Urinary bladder (tissue), 4 donors: ENCODE measurements at places on chromosomes 6 and 20.
A peak's percentile ranks its signal among the peaks of the same experiment; 100 is the strongest.

- peak; percentile 33 for DNase-seq
These were observed 261.2 kb downstream of the FOXC1 start for GRCh38 chr6:1870932-1871331.

DNA sequence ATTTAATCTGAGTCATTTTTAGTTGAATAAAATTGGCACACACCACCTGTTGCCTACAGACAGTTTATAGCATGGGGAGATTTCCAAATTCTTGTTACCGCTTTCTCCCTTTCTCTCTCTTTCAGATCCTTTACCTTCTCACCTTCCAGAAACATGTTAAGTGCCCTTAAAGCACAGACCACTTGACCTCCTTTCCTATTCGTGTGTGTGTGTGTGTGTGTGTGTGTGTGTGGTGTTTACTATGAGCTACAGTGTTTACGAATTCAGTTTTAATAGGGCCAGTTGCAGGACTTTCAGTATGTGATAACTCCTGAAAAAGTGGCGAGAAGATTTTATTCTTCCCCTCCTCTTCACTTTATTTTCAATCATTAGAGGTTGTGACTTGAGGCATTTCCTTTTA, 258.1 kb downstream of the BMP2 start:
- no peak for DNase-seq

DNA sequence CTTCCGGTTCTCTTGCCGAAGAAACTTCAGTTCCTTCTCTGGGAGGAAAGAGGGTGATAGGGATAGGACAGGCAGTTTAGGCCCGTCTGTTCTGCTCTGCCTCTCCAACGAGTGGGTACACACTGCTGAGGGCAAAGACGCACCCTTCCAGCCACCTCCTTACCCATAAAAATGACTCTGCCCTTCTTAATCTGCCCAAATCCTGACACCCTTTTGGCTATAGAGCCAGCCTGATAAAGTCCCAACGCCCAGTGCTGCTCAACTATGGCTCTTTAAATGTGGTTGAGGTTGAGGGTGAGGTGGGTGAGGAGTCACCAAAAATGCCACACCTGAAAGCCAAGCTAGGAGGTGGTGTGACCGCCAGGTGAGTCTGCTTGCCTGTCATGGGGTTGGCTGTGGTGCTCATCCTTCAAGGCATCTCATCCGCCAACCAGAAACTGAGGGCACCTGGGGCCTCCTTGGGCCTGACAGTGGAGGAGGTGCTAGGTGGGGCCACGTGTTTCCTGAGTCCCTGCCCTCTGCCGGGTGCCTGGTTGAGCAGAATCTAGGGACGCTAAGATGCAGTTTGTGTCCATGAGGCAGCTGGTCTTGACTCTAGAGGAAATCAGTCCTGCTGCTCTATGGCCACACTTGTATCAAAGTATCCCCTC, 16.3 kb downstream of the CCDC167 start:
- no peak for DNase-seq

DNA sequence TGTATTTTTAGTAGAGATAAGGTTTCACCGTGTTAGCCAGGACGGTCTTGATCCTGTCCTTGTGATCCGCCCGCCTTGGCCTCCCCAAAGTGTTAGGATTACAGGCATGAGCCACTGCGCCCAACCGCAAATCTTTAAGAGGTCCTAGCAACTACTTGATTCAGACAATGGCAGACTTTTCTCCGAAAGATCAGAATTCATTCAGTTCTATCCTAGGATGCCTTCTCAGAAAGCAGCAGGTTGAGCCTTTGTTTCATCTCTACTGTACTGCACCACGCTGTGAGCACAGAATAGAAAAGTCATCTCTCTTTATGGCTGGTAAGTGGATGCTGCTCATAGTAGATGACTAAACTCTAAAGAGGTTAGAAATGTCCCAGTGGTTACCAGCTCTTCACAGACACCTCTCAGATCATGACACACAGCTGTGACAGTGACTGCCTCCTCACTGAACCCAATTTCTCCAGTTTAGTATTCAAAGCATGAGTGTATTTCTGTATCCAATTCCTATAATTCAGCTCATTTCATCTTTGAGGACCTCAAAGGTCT, 6.0 kb upstream of the HSF2 start:
- DNase-seq, result no peak

DNA sequence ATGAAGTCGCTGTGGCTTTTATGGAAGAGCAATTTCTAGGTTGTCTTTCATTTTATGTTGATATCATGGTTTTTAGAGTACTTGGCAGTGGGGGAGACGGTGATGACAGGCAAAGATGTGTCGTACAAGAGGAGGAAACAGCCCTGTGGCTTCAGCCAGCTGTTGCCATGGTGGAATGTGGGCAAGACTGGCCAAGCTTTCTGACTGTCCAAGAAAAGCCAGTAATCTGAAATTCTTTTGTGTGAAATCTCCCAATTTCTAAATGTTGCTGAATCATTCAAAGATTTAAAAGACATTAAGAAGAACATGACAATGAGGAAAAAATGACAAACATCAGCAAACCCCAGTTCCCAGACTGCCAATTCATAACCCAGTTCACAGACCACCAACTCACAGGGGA, 23.1 kb downstream of the PFDN4 start:
- DNase-seq, result no peak

DNA sequence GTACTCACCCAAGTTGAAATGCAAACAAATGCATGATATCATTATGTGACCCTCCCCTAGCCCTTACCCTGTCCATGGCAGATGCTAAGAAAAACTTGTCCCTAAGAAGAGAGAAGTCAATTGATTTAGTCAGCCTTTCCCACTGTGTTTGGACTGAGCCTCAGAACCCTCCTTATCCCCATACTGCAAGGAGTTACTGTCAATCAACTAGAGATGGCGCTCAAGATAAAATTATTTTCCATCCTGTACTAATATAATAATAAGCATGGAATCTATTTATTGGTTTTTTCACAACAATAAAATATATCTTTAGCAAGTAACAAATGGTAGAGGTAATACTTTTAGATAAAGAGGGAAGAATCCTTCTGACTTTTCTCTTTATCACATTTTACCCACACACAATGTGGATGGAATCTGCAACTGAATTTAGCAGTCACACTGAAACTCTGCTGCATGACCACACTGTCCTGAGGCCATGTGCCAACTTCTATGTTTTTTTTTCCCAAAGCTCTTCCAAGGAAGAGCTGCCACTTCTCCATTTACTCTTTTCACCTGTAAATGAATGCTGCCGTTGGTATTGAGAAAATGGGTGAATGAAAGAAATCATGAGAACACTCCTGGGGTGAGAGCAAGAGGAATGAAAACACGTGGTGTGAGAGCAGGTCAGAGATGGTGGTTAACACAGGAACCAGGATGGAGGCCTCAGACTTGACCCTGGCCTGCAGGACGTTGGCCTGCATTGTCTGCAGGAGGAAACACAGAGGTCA, 10.5 kb downstream of the NT5E start:
- DNase-seq, result no peak

DNA sequence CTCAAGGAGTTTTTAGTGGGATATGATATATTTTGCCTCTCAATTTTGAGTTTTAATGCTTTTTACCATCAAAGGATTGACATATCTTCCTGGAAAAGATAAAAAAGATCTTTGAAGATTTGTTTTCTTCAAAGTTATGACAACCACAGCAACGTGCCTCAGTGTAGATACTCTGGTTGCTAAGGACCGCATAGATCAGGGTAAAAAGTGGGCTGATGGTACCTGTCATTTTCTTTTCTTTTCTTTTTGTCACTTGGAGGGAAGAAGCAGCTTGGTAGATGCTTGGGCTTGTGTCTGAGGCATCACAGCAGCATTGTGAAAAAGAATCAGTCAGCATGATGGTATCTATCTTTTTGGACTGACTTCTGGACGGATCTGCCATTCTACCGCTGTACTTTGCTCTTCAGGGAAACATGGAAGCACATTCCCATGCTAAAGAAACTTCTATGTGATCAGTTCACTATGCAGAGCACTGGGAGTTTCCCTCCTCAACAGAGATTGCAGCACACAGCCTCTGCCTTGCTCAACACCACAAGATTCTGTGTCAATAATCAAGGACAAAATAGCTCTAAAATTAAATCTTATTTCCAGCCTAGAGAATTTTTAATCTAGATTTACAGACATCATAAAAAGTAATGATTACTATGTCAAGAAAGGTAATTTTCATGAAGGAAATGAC, 54.8 kb upstream of the SGK1 start:
- no peak for DNase-seq

DNA sequence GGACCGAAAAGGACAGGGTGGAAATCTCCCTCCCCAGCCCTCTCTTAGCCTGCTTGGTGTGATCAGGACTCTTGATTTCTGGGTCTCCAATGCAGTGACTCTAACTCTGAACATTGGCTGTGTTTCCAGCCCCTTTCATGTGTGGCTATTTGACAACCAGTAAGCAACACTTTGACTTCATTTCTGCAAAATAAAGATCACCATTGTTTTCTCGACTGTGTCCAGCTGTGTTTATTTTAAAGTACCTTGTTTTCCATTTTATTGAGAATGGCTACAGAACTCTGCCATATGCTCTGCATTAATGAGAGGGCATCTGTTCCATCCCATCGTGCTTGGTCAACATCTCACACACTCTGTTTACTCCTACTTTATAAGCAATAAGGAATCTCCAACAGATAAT, 60.9 kb upstream of the TAGAP start:
- DNase-seq, result no peak

DNA sequence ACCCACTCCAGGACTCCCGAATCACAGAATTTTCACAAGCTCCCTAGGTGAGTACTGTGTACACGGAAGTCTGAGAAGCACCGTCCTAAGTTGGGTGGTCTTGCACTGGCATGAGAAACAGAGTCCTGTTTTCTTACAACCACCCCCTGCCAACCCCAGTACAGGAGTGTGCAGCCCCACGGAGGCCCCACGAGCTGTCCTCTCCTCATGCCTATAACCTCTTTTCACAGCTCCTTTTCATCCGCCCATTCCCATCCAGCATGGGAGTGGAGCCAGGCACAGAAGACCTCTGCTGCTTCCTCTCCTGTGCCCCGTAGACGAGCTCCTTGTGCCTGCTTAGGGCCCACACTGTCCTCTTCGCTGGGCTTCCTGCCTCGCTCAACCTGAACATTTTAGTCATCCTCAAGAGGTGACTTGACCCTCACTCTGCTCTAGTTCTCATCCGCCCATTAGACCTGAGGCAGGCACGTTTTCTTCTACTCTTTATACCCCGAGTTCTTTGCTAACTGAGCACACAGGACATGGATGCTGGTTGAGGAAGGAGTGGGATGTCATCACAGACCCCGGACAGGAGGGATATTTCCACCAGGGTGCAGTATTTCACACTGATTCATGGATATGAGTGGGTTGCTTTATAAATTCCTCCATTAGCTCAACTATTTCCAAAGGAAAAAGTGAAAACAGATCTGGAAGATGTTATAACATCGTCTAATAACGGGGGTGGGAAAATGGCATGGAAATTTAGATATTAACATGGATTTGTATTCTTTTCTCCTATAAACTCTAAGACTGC, 160.5 kb downstream of the TTLL2 start:
- no peak for DNase-seq

- no peak for DNase-seq
These were observed 5.2 kb downstream of the TFAP2C start for GRCh38 chr20:56634307-56634706.

DNA sequence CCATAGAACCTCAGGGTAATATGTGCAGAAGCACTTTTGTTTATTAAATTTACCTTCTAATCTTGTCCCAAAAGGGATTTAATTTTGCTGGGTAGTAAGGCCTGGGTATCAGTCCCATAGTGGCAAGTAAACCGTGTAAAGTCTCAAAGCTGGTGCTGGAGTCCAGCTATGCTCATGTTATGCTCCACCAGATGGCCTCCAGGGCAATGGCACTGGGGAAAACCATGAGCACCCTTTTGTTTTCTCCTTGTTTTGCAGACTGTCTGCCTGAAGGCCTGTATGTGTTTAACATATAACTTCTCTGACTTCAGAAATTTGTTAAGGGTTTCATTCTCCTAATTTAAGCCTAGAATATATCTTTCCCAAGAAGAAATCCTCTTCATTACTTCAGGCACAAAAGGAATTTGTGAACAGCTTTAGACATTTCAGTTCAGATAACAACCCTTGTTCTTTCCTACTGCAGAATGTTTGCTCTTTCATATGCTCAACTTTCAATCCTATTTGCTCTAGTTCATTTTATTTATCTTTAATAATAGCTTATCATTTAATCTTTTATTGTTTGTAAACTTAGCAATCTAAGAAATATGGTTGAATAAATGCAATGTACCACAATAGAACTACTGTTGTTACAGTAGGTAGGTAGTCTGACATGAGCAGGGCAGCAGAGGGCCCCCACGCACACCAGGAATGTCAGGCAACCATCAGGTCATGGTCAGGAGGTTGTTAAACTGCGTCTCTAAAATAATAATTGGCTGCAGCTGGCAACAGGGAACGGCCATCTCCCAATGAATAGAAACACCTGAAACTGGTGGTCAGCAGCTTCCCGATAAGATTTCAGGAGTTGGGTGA, 162.8 kb downstream of the TENT5A start:
- no peak for DNase-seq

GRCh38 chr20:47285189-47285588, 71.3 kb downstream of the ZMYND8 start:
- no peak for DNase-seq

DNA sequence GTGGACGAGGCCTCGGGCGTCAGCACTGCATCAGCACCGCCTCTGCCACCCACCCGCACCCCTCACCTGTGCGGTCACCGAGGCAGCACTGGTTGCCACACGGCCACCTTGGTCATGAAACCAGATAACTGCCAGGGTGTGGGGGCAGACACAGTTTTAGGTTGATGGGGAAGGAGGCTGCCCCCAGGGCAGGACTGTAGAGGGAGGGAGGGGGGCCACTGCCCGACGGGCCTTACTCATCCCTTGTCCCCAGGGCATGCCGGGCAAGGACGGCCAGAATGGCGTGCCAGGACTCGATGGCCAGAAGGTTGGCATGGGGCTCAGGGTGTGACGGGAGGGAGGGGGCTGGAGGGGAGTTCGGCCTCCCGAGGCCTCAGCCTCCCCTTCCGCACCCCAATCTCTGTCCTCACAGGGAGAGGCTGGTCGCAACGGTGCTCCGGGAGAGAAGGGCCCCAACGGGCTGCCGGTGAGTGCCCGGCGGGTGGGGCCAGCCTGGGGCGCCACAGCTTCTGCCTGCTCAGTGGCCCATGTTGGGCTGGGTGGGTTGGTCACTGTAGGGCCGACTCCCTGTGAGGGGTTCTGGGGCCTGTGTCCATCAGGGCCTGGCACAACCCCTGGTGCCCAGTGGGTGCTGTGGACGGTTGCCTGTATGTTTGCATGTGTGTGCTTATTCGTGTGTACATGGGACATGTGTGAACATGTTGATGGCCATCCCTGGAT, 11.8 kb downstream of the COL9A3 start:
- DNase-seq, result no peak

DNA sequence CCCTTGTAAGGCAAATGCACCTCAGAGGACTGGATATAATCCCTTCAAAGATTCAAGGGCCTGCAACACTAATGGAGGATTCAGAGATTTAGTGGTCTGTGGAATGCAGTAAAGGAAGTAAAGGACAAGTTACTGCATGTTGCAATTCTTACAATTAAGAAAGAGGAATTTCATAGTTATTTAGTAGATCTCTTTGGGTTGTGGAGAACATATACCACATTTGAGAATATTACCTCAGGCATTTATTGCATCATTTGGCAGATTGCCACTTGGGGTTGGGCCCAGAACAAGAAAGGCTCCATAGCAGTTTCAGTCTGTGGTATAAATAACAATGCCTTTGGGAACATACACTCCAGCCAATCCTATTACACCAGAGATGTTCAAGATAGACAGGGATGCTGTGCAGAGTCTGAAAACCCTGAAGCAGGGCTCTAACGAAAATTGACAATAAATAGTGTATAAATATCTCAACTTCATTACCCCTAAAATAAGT, 20.9 kb upstream of the EPM2A start:
- DNase-seq, result peak; percentile 64

- no peak for DNase-seq
These were observed 99.0 kb downstream of the CAP2 start for GRCh38 chr6:17492350-17492749.
